Right renal pelvis (tissue), 4 donors: ENCODE measurements at places on chromosomes 4 and X. TPM values are rescaled to one million over a fixed set of nuclear protein-coding genes. Genes with fewer than 3 reads are reported as not detected.

Gene MAML3
- polyA plus RNA-seq: 17.7 TPM

- no peak for DNase-seq
Measured at GRCh38 chrX:16516232-16516876, 133.6 kb upstream of the S100G start.

GRCh38 chr4:154569028-154569427, 6.2 kb downstream of the FGB start:
- DNase-seq: no peak

- no peak for DNase-seq
Measured at GRCh38 chrX:53458082-53458481, 23.9 kb upstream of the HSD17B10 start.

- DNase-seq: no peak
Measured at GRCh38 chr4:165394275-165394674, 15.5 kb downstream of the CPE start.

Gene NUDT6
- polyA plus RNA-seq: 18.8 TPM

Gene RHOXF2
- not detected for polyA plus RNA-seq

Gene PCDH11X
- 0.34 TPM for polyA plus RNA-seq

GRCh38 chr4:102623622-102624021, 122.5 kb downstream of the NFKB1 start:
- no peak for DNase-seq

- no peak for DNase-seq
Measured at GRCh38 chr4:111628437-111628836, 516.8 kb upstream of the FAM241A start.

Gene SLC49A3
- polyA plus RNA-seq: 6.6 TPM

- DNase-seq: no peak
Measured at GRCh38 chr4:40502934-40503333, 126.7 kb downstream of the RBM47 start.

GRCh38 chrX:1138476-1139184, 73.8 kb downstream of the CRLF2 start:
- DNase-seq: no peak
